ENCODE measurements at places on chromosomes 11 and 22.

- peak; percentile 48 for DNase-seq
Observed at GRCh38 chr11:66100272-66101065, 30.4 kb downstream of the PACS1 start.

GRCh38 chr11:129260750-129261149 is 68.6 kb upstream of the ARHGAP32 start:
- DNase-seq = no peak

GRCh38 chr22:46754110-46754799 is 8.2 kb upstream of the TBC1D22A start:
- no peak for DNase-seq

DNA sequence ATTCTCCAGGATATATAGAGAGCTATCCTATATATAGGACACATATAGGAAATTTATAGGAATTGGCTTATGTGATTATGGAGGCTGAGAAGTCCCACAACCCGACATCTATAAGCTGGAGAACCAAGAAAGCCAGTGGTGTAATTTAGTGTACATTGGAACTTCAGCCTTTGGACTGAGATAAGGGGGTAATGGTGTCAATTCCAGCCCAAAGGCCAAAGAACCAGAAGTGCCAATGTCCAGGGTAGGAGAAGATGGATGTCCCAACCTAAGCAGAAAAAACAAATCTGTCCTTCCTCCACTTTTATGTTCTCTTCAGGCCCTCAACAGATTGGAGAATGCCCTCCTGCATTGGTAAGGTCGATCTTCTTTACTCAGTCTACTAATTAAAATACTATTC is 25.5 kb upstream of the SMCO4 start:
- no peak for DNase-seq

GRCh38 chr11:24833573-24833972 is 336.7 kb downstream of the LUZP2 start:
- no peak for DNase-seq

DNA sequence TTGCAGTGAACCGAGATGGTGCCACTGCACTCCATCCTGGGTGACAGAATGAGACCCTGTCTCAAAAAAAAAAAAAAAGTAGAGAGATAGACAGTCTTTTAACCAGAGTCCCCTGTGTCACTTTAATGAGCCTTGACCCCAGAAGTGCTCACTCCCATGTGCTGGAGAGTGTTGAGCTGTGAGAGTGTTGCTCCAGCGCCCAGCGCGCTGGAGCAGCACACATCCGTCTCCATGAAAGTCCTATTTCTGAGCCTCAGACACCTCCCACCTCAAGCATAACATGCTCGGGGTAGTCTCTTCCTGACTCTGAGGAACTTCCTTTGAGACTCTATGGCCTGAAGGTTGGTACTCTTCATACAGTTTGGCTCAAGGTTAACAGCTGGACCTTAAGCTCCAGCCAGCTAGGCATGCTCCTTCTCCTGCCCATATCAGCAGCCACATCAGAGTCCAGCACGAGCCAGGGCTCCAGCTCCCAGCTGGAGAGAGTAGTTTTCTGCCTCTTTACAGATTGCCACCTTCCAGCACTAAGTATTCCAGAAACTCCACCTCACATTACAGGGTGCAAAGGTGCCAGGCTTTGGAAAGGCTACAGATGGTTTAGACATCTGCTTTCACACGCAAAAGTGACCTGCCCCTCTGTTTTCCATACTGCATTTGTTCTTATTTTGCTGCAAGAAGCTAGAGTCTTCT is 29.4 kb upstream of the UBASH3B start:
- DNase-seq = no peak

GRCh38 chr22:46879083-46879482 is 116.6 kb downstream of the TBC1D22A start:
- no peak for DNase-seq

DNA sequence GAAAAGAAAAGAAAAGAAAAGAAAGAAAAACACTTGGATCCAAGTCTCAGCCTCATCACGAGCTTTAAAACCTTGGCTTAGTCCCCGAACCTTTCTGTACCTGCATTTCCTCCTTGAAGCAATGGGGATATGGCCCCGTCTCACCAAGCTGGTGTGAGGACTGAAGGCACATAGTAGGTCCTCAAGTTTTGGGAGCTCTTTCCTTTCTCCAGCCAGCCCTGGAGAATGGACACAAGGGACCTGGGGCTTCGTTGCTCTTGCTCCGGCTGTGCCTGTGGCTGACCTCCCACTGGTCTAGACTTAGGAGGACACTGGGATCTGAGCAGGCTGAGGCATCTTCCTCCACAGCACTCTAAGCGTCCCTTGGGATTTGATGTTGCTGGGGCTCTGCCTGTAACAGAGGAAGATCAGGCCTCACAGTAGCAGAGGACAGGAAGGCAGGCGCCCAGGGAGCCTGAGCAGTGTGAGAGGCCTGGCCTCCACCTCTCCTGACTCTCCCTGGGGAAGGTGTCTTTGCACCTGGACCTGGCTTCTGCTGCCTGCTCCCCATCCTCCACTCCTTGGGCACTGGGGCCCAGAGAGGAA is 32.8 kb downstream of the KCNC1 start:
- no peak for DNase-seq

DNA sequence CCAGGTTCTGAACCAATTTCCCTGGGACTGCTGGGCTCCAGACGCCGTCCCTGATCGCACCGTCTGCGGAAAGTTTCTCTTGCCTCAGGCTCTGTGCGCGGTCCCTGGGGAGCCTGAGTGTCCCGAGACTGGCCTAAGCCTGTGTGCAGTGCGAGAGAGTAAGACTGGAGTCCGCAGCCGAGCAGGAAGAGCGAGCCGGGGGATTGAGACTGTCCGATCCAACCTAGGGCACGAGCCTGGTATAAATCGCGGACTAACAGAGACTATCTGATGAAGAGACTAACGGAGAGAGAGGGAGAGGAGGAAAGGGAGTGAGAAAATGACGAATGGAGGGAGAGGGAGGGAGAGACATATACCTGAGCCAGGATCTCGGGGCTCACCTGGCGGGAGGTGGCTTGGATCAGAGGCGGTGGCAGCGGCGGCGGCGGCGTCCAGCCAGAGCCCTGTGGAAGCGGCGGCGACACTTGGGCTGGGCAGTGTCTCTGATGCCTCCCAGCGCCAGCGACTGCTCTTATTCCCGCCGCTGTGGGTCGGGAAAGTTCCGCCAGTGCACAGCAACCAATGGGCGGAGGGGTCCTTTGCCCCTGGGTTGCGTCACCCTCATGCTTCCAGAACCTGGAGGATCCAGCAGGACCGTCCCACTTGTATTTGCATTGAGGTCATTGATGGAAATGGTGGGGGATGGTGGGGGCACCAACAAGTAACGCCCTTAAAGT is at the start of gene CALCA:
Gene CALCA, minus strand, starts transcription at position 487 of the 716 bp plus-strand sequence. CDS start 1,159 bp downstream, outside the sequence.
- DNase-seq = no peak

DNA sequence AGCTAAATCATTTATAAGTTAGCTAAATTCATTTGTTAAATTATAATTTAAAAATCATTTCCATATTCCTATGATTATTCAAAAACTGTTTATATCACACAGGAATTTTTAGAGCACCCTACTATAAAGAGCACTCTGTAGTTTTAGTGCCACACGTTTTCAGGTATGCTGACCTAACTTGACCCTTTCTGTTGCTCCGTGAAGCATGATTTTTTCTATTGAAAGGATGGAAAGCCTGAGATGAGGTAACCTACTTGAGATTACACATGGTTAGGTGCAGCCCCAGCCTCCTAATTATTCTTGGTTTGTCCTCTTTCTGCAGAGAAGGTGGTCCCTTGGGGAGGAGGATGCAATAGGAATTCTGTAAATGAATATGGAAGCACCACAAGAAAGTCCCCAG is 72.6 kb downstream of the PPFIBP2 start:
- DNase-seq = no peak

DNA sequence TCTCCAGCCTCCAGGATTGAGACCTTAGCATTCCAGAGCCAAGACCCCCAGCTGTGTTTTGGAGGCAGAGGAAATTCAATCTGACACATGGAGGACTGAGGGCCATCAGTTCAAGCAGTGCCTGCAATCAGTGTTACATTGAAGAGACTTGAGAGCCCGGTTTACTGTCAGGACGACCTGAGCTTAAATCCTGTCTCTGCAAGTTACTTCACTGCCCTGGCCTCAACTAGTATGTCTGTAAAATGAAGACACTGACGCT is 35.1 kb downstream of the TRIM29 start:
- DNase-seq = no peak

- DNase-seq = no peak
Observed at GRCh38 chr11:114442536-114442935, 3.3 kb downstream of the REXO2 start.

GRCh38 chr11:45041596-45041995 is 90.9 kb upstream of the TP53I11 start:
- no peak for DNase-seq

DNA sequence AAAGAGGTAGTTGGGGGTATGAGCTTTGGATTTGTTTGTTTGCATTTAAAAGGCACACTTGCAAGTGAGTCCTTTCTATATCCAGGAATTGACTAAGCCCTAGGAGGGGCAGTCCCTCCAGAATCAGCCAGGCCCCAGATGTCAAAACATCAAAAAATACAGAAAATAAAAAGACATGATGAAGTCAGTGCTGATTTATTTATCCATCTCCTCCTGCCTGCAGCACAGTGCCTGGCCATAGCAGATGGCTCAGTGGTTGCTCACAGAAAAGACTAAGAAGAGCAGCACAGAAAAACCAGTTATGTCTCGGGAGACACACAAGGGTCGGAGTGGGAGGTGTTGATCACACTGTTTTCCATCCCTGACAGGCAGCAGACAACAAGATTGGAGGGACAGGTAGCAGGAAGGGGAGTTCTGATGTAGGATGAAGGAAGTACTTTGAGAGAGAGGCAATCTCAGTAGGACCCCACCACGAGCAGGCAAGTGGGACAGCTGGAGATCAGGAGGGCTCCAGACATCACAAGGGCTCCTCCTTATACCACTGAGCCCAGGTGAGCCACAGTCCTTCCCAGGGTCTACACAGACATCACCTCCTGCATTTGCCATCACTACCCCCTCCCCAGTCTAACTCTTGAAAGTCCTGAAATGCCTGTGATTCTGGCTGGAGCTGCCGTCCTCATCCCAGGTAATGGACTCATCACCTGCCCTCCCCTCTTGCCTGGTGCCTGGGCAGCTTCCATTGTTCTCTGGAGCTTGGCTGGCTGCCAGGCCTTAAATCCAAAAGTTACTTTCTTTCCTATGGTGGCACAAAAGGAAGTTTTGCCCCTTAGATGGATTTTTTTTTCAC is 32.3 kb downstream of the TMPRSS5 start:
- DNase-seq = no peak

GRCh38 chr22:19641254-19641982 is 72.9 kb upstream of the SEPTIN5 start:
- DNase-seq = no peak

DNA sequence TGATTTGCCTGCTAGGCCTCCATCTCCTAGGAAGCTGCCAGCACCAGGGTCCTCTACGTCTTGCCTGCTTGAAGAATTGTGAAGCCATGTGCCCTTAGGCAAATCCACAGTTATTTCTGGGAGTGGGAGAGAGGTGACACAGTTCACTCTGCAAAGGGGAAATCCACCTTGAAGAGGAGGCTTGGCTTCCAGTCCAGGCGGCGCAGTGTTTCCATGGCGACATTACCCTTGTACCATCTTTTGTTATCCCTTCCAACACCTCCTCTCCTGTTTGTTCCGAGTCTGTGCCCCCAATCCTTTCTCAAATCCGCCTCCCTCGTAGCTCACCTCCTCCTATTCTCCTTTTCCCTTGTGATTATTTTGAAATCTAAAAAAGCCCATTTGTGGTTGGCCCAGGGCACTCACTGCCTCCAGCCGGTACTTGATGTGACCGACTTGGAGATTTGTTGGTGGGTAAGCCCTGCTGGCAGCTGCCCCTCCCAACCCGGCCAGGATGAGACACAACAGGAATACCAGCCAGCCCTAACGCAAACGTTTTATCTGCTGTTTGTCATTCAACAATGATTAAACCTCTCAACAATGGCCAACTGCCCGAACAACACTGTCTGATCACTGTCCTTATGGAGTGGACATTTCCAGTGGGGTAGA is 18.4 kb downstream of the SYT13 start:
- DNase-seq = no peak

GRCh38 chr11:104394508-104394907 is 230.6 kb upstream of the PDGFD start:
- no peak for DNase-seq

DNA sequence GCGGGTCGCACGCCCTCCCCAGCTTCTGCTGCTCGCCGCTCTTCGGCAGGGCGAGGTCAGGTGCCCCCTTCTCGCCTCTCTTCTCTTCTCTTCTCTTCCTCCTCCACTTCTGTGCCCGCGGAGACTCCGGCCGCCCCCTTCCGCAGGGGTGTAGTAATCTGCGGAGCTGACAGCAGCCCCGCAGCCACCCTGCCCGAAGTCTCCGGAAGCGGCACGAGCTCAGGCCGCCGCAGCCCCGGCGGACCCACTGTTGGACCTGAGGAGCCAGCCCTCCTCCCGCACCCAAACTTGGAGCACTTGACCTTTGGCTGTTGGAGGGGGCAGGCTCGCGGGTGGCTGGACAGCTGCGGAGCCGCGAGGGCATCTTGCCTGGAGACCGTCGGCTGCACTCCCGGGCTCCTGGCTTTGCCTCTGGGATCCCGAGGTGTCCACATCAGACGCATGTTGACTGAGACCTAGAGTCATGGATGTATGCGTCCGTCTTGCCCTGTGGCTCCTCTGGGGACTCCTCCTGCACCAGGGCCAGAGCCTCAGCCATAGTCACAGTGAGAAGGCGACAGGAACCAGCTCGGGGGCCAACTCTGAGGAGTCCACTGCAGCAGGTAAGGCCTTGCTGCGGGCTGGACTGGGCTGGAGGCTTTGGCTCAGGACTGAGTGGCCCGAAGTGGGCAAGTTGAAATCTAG is 486 bp downstream of the STIM1 start:
- DNase-seq = peak; percentile 23

GRCh38 chr22:23689414-23689813 is 1.4 kb upstream of the RGL4 start:
- DNase-seq = no peak

DNA sequence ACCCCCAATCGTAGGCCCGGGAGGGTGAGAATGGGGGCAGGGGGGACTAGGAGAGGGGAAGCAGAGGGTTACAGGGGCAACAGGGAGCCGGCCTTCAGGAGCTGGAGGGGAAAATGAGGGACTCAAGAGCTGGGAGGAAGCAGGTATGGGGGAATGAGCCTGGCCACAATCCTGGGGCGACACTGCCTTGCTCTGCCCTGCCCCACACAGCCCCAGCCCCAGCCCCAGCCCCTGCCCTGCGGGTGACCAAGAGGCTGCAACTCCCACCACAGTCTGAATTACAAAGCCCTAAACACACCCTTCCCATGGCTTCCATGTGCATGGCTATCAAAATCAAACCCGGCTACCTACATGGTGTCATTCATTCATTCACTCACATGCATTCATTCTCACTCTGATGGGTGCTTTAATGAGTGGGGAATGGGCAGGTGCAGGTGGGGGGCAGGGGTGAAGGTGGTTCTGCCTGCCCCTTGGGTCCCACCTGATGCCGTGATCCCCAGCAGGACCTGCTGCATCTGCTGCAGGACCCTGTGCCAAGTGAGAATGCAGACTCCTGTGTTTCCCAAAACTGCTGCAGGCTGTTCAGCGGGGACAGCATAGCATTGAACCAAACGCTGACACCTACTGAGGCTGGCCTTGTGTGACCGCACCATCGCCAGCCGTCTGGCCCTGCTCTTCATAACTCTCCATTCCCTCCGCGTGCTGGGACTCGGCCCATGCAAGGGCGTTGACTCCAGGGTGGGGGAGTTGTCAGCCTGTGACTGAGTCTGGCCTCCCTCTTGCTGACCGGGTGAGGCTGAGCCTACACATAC is 9.5 kb upstream of the LINC01488 start:
- DNase-seq = no peak
